ENCODE measurements at places on chromosomes 6 and 20.

DNA sequence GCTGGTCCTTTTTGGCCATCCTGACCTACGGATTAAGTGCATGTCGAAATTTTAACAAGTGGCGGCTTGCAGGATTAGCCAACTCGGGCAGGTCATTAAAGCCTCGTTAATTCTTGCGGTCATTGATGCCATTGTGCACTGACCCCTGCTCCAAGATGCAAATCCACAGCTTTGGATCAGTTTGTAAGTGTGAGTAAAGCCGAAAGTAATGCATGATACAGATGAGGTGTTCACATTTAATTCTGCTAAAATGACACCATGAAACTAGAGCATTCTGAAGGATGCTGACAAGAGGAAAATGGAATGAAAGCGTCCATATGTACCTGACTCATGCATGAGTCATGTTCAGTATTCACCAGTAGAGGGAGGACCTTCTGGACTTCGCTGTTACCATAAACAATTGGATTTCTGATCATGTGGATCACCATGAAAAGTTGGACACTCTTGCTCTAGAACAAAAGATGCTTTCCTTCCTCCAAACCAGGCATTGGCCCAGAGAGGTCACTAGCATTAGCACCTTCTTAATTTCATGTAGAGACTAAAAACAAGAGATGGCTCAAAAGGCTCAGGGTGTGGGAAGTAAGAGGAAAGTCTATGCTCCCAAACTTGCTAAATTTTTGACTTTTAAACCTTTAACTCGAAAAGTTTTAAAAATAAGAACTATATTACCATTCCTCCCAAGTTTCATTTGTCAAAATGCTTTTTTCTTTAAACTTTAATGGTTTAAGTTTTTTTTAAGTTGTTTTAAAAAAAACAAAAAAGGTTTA is 48.0 kb downstream of the MUC22 start:
- DNase-seq, result peak; percentile 36

DNA sequence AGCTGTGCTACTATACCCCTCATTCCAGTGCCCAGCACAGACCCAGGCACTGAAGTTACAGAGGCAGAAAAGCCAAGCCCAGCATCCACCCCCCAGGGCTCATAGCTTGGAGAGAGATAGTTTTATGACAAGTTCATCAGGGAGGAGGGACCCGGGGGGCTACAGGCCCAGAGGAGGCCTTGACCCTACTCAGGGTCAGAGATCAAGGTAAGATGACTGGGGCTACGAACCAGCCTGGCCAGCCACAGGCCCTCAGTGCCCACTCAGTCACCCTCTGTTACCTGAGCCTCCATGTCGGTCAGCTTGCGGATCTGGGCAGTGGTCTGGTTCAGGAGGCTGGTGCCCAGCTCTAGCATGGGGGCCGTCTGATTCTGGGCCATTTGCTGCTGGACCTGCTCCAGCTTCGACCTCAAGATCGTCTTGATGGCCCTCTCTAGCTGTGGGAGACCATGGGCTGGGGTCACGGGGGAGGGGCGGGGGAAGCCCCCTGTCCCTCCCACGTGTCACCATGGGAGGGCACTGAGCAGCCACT is 26.1 kb downstream of the ANGPT4 start:
- no peak for DNase-seq

GRCh38 chr6:44932651-44933091 is 395.5 kb upstream of the RUNX2 start:
- no peak for DNase-seq

DNA sequence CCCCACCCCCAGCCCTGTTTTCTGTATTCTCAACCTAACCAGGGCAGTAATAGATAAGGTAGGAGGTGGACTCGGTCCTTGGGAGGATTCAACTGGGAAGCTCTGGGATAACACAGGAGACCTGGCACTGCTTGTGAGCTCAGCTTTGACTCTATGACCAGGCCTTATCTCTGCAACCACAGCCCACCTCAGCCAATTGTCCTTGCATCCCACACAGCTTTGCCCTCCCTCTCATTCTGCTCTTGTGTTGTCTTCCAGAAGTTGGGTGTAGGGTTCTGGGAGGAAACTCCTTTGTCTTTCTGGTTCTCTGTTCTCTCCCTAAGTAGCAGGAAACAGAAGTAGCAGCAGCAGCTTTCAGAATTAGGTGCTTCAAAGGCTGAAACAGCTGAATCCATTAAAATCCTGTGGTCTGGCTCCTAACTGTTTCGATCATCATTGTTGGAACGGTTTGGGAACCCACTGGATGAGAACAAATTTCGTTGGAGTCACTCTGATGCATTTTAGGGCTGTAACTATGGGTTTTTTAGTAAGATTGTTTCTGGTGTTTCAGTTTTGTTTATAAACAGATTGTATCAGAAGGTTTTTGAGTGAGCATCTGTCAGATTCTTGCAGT is 32.4 kb upstream of the SNX9 start:
- no peak for DNase-seq

DNA sequence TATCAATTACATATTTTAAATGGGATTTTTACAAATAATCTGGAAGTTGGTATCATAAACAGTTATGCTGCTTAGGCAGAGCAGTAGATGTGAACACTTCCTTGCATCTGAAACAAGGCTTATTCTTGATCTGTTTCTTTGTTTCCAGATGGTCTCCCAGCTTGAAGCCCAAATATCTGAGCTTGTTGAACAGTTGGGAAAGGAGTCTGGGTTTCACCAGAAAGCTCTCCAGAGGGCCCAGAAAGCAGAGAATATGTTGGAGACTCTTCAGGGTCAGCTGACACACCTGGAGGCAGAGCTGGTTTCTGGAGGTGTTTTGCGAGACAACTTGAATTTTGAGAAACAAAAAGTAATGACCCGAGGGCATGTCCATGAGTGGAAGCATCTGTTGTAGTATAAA is 91.9 kb downstream of the CCDC170 start:
- DNase-seq, result no peak

DNA sequence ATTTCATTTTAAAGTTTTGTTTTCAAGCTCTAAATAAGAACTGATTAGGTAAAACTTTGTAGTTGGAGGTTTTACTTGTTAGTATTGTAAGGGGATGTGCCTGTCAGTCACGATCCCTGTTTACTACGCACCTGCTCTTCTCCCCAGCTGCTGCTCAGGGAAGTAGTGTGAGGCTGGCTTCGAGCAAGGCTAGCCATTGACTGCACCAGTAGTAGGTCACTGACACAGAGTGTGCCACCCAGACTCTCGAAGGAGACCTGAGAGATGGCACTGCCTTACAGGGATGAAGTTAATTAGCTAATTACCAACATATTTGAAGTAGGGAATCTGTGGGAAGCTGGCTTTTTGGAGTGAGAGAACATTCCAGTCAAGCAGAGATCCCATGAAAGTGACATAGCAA is 89.2 kb downstream of the DNAH8 start:
- no peak for DNase-seq

DNA sequence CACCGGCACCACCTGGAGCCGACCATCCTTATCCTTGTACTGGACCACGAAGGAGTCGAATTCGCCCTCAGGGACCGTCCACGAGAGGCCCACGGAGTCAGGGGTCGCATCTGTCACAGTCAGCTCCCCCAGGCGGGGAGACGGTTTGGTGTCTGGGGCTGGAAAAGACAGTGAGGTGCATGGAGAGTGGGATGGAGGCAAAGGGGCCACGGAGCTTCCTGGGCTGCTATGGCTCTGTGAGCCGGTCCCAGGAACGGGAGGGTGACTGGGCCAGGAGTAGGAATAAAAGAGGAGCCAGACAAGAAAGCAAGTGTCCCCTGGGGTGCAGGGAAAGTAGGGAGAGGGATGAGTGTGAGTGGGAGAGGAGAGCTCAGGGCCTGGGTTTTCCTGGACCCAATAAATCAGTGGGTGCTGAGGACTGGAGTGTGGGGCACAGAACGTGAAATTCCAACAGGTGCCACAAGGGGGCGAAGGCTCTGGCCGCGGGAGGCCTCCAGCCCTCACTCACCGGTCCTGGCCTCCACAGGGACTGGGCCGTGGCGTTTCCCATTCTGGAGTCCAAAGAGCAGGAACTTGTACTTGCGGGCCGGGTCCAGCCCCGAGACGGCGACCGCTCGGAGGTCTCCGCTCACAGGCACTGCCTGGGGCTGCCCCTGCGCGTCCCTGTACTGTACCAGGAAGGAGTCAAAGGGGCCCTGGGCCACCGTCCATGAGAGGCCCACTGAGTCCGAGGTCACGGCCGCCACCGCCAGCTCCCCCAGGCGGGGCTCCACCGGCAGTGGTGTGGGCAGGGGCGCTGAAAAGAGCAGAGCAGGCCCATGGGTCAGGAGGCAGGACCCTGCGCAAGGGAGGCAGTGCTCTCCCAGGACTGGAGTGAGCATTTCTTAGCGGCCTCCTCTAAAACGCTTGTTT is 9.9 kb downstream of the CYP21A2 start:
- DNase-seq, result peak; percentile 92

DNA sequence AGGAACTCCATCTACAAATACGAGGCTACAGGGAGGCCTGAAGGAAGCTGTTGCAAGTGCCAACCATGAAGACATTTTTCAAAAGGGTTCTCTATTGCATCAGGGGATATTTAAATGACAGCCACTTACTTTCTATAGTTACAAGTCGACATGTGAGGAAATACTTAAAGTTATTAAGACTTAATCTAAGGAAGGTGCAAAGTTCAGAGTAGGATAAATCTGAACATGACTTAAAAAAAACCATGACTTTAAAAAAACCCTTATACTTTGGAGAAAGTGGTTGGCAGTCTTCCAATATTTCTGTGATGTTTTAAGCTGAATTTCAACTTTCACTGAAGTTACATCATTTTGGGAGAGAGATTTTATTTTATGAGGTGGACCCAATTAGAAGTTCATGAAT is 56.3 kb upstream of the EMILIN3 start:
- DNase-seq, result no peak

DNA sequence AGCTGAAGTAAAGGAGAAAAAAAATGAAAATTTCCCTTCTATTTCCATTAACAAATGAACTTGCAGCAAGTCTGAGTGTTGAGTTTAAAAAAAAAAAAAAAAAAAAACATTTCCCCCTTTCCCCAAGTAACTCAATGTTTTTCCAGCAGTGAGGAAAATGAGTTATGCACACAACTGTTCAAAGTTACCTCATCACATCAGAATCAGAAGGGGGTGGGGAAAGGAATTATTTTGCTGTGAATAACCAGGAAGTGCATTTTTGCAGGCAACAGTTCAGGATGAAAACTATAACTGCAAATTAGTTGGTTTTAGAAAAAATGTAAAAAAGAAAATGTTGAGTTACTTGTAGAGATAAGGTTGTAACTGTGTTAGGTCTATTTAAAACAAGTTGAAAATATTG is 568.9 kb upstream of the CITED2 start:
- no peak for DNase-seq

- DNase-seq, result peak; percentile 50
Measured at GRCh38 chr6:28134015-28134414, 7.7 kb upstream of the ZKSCAN8 start.

- DNase-seq, result no peak
Measured at GRCh38 chr6:74603322-74604076, 602.4 kb downstream of the COL12A1 start.

GRCh38 chr6:84118191-84118590 is 84.6 kb downstream of the MRAP2 start:
- no peak for DNase-seq

GRCh38 chr6:40688214-40688761 is 101.1 kb upstream of the LRFN2 start:
- no peak for DNase-seq

DNA sequence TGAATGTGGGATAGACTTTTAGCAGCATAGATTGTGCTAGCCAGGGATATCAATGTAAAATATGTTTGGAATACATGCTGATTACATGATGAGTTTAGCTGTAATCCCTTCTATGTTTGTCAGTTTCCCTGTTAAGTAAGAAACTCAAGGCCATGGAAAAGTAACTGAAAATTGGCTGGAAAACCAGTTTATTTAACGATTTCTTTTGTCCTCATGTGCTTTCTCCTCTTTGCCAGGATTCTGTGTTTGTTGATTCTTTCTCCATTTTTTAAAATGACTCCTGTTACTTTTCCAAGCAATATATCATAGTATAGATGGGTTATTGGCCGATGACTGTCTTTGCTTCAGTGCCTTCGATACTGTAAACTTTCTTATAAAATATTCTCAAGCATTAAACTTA is 87.5 kb downstream of the SAMD5 start:
- no peak for DNase-seq

GRCh38 chr6:126770176-126770575 is 348.3 kb upstream of the RSPO3 start:
- no peak for DNase-seq

GRCh38 chr6:170288091-170288631 is 2.7 kb downstream of the DLL1 start:
- DNase-seq, result no peak

GRCh38 chr6:134359302-134359701 is 41.4 kb upstream of the SGK1 start:
- DNase-seq, result no peak

GRCh38 chr6:68911811-68912210 is 276.7 kb downstream of the ADGRB3 start:
- no peak for DNase-seq

DNA sequence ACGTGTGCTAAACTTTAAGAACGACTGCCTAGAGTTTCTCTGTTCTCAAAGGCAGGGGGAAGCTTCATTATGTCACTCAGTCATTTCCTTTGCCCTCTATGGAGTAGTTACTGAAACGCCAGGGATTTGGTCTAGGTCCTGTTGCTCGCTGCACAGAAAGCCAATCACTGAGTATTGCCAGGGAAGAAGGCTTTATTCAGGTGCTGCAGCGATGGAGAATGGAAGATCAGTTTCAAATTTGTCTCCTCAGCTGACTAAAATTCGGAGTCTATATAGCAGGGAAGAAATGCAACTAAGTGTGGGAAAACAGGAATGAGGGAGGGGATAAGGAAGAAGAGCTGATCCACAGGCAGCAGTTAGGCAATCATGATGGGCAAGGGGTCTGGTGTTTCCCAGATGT is 75.8 kb downstream of the QRSL1 start:
- DNase-seq, result no peak

- no peak for DNase-seq
Measured at GRCh38 chr20:51894619-51895018, 92.3 kb upstream of the SALL4 start.

DNA sequence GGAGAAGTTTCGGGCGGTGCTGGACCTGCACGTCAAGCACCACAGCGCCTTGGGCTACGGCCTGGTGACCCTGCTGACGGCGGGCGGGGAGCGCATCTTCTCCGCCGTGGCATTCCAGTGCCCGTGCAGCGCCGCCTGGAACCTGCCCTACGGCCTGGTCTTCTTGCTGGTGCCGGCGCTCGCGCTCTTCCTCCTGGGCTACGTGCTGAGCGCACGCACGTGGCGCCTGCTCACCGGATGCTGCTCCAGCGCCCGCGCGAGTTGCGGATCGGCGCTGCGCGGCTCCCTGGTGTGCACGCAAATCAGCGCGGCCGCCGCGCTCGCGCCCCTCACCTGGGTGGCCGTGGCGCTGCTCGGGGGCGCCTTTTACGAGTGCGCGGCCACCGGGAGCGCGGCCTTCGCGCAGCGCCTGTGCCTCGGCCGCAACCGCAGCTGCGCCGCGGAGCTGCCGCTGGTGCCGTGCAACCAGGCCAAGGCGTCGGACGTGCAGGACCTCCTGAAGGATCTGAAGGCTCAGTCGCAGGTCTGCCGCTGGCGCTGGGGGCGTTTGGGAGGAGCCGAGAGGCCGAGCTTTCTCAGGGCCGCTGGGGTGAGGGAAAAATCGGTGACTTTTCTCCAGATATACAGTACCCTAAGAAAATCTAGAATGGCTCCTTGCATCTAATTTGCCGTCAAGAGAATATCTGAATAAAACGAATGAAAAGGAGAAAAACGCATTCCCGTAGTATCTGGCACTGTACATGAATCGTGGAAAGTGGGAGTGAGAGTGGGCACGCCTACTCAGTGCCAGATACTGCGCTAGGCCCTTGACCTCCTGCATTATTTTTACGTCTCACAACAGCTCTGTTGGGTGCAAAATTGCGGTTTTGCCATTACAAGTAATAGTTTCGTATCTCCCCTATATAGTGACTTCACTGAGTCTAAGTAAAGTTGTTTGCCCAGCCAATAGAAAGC is 1.0 kb downstream of the CALHM6 start:
- peak; percentile 91 for DNase-seq
